ENCODE measurements at places on chromosomes 13 and 19.

DNA sequence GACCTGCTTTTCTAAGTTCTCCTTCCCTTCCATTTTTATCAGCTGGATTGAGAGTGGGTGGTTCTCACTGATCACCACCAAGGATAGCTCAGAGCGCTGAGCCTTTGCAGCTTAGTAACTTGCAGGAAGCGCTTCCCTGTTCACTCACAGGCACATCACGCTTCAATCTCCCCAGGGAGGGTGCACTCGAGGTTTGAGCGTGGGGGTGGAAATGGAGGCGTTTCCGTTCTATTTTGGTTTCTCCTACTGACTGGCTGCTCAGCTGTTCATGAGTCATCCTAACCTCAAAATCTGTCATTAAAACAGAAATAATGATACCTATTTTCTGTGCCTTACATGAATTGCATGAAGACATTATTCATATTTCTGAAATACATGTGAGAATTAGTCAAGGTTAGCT lies 292.1 kb downstream of the SPRY2 start:
- peak; percentile 35 for DNase-seq

- no peak for DNase-seq
Measured at GRCh38 chr19:19602713-19603324, 15.7 kb downstream of the PBX4 start.

DNA sequence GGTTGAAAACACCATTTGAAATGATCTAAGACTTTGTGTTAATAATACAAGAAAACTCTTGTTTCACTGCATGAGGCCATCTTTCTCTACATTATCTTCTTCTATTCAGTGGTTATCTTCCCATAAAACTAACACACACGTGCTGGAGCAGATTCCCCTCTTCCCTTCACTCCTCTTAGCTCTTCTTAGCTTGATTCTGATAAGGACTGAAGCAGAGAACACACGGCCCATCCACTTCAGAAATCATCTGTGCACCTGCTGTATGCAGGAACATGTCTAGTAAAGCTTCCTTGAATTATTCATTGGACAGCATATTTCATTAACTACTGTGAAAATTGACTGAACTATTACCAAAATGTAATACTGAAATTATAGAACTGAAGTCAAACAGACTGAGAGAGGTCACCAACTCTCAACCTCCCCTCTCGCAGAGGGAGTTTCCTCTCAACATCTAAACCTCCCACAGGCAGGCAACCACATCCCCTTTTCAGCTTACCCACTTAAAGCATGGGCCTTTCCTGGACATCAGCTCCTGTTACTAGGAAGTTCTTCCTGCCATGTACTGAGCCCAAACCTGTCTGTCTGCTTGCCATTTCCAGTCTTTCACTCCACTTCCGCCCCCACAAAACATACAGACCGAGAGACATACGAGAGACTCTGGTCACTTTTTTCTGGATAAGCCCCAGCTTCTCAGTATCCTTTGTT lies 113.9 kb downstream of the CRYL1 start:
- no peak for DNase-seq

DNA sequence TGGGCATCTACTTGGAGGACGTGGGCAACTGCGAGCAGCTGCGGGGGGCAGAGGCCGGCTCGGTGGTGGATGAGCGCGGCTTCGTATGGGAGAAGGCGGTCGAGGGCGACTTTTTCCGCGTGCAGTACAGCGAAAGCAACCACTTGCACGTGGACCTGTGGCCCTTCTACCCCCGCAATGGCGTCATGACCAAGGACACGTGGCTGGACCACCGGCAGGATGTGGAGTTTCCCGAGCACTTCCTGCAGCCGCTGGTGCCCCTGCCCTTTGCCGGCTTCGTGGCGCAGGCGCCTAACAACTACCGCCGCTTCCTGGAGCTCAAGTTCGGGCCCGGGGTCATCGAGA lies 10.3 kb upstream of the STRN4 start:
- no peak for DNase-seq

- DNase-seq = no peak
Measured at GRCh38 chr13:50616101-50616500, 227.4 kb downstream of the DLEU7 start.

DNA sequence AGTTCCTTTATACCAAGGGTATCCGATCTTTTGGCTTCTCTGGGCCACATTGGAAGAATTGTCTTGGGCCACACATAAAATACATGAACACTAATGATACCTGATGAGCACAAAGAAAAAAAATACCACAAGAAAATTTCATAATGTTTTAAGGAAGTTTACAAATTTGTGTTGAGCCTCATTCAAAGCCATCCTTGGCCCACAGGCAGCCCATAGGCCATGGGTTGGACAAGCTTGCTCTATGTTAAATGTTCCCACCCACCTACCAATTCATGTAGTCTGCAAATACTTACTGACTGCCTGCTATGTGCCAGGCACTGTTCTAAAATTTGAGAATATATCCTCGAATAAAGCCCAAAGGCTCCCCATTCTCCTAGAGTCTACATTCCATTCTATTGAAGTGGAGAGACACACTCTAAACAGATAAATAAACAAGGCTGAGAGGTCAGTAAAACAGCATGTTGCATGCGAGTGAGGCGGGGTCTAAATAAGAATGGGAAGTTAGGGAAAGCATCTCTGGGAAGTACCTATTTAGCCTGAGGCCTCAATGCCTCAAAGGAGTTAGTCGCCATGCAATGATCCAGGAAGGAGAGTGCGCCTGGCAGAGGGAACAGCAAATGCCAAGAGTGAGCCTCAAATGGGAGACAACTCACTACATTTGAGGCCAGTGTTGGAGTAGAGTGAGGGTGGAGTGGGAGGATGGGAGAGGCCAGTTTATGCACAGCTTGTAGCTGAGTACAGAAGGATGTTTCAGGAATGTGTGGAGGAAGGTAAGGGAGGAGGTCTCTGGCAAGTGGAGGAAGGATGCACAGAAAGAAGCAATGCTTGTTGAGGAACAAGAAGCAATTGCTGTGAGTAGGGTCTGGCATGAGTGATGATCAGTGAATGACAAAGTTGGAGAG lies 52.5 kb upstream of the CLDN10 start:
- no peak for DNase-seq

GRCh38 chr19:6088602-6089049 lies 21.7 kb downstream of the RFX2 start:
- no peak for DNase-seq
